ENCODE measurements at places on chromosomes 12 and 14. TPM values are rescaled to one million over a fixed set of nuclear protein-coding genes. Genes with fewer than 3 reads are reported as not detected.

Gene BDKRB1
- total RNA-seq, result 7.0 TPM

Gene PYM1
- total RNA-seq, result 28.4 TPM

- DNase-seq, result no peak
These were observed 221.9 kb upstream of the EGLN3 start for GRCh38 chr14:34172550-34173368.

DNA sequence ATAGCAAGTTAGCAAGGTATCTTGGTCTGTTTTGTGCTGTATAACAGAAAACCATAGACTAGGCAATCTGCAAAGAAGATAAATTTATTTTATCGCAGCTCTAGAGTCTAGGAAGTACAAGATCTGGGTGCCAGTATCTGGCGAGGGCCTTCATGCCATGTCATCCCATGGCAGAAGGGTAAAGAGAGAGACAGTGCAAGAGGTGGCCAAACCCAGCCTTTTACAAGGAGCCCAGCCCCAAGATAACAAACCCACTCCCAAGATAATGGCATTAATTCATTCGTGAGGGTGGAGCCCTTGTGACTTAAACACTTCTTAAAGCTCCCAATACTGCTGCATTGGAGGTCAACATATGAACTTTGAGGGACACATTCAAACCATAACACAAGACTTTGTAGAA lies 16.9 kb downstream of the RPS29 start:
- DNase-seq, result no peak

DNA sequence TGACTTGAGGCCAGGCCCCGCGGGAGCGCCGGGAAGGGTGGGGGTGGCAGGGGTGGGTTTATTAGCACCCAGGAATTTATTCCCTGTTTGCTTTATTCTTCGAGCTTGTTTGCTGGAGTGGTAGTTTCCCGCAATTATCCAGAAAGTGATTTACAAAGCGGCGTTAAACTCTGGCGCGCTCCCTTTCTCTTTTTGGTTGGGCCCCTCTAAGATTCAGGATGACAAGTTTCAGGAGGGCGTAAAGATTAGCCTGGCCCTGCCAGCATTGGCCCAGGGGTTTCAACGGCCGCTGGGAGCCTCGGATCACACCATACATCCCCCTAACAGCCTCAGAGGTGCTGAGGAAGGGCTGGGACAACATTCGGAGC lies 444 bp upstream of the NKX2-8 start:
- DNase-seq, result no peak

DNA sequence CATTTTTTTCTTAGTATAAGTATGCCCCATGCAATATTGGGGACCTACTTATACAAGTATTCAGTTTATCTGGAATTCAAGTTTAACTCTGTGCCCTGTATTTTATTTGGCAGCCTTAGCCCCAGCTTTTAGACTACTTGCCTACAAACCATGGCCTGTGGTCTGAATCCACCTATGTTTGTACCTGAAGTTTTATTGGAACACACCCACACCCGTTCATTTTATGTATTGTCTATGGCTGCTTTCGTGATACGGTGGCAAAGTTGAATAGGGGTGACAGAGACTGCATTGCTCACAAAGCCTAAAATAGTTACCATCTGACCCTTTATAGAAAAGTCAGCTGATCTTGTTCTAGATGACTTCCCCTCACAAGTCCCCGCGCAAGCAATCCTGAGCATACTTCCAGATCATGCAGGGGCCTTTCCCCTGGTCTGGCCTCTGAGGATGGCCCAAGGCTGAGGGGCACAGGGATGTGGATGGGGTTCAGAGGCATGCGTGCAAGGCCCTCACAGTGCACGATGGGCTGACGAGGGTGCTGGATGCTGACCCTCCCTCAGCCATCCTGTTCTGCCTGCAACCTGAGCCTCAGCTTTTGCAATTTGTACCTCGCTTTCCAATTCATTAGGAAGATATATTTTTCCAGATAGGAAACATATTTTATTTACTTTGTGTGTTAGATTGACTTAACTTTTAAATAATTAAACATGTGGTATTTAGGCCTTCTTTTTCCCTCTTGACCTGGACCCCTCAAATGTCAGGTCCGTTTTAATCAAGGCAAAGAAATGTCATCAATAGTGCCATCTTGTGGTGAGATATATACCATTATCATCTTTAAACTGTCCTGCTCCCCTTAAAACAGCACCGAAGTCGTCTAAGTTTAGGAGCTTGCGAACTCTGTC lies 527.3 kb upstream of the CCDC196 start:
- DNase-seq, result no peak

GRCh38 chr14:84401631-84402030 lies 1128.3 kb upstream of the FLRT2 start:
- no peak for DNase-seq

- peak; percentile 75 for DNase-seq
These were observed 2.8 kb upstream of the NID2 start for GRCh38 chr14:52071675-52072074.

Gene RTN1
- 2.9 TPM for total RNA-seq

Gene SLC5A8
- total RNA-seq, result not detected
